Fibroblast of villous mesenchyme (primary cell): ENCODE measurements at places on chromosomes 7 and 10.
A peak's percentile ranks its signal among the peaks of the same experiment; 100 is the strongest.

DNA sequence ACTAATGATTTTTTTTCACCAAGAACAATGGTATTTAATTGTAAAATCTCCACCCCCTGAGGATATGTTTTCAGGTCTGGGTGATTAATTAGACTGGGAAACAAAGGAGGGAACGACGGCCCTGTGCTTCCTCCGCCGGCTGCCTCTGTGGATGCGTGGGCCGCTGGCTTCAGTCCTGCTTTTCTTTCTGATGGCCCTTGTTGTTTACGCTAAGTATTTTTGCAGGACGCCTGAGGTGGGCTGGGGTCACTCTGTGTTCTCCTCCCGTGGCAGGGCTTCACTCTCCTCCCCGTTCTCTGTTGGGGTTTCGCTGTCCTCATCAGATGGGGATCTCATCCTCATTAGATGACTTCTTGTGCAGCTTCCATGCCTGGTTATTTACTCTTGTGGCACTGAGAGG lies 5.2 kb upstream of the ACBD5 start:
- DNase-seq = no peak

DNA sequence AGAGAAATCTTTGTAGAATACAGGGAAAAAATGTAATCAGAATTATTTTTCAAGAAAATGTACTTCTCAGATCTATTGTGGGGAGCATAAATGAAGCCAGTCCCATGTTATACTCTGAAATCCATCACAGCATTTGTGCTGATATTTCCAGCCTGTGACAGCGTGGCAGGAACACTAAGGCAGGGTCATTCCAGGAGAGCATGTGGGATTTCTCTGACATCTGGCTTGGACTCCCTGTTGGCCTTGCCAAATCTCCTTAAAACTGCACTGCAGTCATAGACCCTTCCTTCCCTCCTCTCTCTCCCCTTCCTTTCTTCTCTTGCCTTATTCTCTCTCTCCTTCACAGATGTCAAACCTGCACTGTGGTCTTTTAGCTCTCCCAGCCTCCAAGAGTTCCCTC lies 6.5 kb upstream of the TSPAN13 start:
- DNase-seq = no peak

- DNase-seq = no peak
Observed at GRCh38 chr10:77564731-77565589, 72.6 kb downstream of the KCNMA1 start.

DNA sequence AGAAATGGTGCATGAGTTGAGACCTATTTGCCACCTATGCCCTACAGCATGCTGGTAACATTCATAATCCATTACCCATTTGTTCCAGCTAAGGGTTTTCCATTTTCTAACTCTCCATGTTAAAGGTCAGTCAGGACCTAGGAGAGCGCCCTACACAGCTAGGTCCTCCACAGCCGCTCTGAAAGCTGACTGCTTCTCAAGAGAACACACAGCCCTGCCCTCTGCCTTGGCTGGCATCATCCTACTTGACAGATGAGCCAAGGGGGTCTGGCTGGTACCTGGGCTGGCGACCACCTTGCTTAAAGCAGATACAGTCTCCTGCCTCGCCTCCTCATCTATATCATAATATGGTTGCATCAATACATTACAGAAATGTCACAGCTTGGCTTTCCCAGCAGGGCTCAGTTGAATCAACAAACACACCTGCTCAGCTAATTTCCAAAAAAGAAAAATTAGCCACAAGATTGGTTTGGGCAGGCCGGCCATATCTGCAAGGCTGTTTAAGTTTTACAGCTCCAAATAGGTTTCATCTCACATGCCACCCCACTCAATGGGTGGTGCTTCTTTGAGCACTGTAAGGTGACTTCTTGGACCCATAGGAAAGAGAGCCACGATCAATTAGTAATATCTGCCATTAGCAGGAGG lies 17.3 kb downstream of the TLL2 start:
- peak; percentile 39 for DNase-seq

DNA sequence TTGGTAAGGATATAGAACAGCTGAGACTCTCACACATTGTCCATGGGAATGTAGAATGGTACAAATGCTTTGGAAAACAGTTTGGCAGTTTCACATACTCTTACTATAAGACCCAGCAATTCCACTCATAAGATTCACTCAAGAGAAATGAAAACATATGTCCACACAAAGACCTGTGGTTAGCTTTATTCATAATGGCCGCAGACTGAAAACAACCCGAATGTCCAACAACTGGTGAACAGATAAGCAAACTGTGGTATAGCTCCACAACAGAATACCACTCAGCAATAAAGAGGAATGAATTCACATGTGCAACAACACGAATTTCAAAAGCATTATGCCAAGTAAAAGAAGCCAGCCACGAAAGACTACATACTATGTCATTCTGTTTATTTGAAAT lies 33.5 kb upstream of the CUL1 start:
- peak; percentile 7 for DNase-seq

- no peak for DNase-seq
Observed at GRCh38 chr10:20233423-20233822, 417.2 kb downstream of the PLXDC2 start.

- no peak for DNase-seq
Observed at GRCh38 chr10:108913300-108913699, 1010.0 kb downstream of the XPNPEP1 start.

DNA sequence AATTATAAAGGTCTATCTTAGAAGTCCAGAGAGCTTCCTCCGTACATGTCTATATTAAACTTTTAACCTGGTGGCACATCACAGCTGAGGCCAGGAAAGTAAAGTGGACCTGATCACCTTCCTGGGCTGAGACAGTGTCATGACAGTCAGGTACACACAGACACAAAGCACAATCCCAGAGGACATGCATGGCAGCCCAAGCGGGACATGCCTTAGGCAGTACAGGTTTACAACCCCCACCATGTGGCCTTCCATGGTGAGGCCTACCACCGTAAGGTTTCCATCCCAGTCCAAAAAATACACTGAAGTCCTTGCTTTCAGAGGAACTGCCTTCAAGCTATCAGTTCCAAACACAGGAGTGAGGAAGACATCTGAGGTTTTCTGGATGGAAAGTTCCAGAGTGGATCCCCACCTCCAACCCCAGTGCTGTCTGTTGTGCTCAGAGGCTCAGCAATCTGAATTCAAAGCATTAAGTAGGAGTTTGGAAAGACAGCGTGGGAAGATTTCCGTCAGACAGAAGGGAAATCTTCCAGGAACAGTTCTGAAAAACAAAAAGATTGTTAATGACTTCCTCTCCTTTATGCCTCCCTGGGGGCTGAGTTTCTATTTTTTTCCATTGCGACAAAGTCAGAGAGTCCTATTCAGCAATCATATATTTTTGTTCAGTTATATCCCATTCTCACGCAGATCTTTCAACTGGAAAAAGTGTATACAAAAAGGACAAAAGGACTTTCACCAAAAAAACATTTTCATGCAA lies 20.1 kb downstream of the IFIT3 start:
- DNase-seq = peak; percentile 35

DNA sequence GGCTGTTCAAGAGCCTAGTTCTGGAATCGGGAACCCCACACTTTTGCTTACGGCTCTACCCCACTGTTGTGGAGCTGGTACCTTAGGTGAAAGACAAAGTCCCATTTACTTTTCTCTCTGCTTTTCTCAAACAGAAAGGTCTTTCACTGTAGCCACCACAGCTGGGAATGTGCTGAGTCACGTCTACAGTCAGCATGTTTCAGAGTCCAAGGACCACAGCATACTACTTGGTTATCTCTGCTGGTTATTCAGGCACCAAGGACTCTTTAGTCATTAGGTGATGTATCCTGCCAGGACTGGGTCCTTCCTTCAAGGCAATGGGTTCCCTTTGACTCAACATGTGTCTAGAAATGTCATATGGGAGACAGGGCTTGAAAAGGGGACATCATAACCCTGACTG lies 266.8 kb upstream of the STEAP1 start:
- DNase-seq = no peak

DNA sequence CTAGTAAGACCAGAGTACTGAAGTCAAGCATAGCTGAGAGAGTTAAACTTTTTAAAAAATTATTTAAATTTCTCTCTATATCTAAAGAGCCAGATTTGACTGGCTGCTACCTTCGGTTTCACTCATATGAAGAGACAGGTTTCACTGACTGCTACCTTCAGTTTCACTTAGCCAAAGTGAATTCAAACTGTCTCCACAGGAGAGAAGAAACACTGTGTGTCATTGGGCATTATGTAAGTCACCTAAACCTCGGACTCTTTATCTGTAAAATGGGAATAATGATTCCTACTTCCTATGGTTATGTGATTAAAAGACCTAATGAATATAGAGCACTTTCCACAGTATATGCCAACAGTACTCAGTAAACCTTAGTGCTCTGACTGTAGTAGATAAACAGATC lies 41.6 kb upstream of the MET start:
- no peak for DNase-seq

DNA sequence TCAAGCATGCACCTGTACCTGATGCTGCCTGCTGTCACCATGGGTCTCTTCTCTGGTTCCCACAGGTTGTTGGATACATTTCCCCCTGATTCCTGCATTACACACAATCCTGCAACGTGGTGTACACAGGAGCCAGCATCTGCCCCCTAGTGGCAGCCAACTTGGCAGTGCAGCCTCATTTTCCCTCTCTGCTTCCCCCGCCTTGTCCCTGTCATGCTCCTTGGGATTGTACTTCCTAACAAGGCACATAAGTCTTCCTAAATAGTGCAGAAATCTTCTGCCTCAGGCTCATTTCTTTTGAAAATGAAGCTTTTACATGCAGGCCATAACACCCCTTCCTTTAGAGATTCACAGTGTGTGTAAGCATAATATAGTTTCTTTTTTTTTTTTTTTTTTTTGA lies 387.5 kb downstream of the CCSER2 start:
- DNase-seq = no peak

GRCh38 chr10:83127942-83128575 lies 1011.2 kb upstream of the GHITM start:
- DNase-seq = no peak

GRCh38 chr10:43437141-43437870 lies 395 bp downstream of the ZNF487 start:
- no peak for DNase-seq

DNA sequence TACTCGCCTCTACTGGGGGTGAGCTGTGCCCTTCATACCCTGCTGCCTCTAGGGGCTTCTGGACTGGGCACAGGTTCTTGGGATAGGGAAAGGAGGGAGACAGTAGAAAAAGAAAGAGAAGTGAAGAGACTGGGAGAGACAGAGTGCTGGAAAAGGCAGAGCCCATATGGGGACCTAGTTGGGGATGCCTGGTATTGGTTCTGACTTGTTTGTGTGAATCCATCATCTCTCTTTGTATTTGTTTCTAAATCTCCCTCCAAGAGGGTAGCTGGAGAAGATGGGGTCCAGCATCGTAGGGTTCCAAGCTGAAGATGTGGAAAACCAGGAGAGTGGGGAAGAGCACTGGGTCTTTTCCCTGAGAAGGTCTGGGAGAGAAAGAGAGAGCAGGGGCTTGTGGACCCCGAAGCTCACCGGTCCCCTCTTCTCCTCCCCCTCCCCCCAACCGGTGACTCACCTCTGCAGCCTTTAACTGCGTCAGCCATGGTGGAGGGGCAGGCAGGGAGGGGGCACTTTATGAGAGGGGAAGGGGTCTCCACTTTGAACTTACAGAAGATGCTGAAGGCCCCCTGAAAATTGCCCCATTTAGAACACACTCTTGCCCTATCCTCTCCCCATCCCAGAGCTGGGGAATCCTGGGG lies 3.2 kb upstream of the VGF start:
- no peak for DNase-seq

DNA sequence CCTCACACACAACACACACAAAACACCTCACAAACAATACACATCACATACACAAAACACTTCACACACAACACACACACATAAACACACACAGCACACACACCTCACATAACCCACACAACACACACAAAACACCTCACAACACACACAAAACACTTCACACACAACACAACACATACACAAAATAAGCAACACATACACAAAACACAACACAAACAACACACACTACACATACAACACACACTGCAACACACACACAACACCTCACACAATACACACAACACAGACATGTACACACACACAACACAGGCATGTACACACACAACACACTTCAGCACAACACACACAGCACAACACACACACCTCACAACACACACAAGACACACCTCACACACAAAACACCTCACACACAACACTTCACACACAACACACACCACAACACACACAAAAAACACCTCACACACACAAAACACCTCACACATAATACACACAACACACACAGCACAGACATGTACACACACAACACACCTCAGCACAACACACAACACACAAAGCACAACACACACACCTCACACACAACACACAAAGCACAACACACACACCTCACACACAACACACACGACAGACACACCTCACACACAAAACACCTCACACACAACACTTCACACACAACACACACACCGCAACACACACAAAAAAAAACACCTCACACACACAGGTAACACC lies 107.5 kb downstream of the TNS3 start:
- no peak for DNase-seq

DNA sequence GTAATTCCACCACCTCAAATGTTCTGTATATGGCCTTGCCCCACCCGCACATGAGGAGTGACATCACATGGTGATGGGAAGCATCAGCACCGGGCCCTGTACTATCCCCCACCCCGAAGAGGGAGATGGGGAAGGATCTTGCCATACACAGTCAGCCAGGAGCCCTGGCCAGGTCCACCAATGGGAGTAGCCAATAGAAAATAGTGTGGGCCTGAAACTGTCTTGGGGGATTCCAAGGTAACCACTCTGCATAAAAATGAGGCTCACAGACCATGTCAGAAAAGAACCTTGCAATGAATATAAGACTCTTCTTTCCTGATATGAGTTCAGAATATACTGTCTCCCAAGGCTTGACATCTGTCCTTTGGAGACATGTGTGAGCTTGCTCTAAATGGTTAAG lies 51.1 kb downstream of the ADRB1 start:
- no peak for DNase-seq

DNA sequence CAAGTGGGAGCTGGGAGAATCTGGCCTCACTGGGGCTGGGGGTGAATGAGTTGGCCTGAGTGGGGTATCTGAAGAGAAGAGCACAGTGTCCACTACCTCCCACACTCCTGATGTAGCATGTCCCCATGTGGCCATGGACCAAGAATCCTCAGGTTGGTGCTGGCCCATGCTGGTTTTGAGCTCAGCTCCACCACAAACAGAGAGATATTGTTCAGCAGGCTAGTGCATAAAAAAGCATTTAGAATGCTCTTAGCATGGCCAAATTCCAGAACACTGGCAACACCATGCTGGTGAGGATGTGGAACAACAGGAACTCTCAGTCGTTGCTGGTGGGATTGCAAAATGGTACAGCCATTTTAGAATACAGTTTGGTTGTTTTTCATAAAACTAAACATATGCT lies 61.4 kb downstream of the FRMPD2 start:
- no peak for DNase-seq

DNA sequence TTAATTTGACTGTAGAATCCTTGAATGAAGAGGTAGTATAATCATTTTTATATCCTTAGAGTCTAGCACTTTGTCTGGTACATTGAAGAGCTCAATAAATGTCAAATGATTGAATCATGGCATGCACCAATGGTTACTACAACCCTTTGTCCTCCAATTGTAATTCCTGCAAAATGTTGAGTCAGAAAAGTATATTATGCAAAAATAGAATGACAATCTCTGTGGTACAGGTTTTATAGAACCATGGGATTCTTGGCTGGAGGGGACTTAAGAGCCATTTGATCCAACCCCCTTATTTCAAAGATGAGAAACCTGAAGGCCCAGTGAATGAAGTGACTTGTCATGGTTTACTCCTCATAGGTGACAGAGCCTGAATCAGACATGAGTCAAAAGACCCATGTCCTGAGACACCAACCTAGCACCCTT lies 30.9 kb upstream of the SMKR1 start:
- no peak for DNase-seq
